NCI-H2081 treated with DMSO at 0.1 percent for 48 hours (cell line): ENCODE measurements at places on chromosomes 12 and 14.

DNA sequence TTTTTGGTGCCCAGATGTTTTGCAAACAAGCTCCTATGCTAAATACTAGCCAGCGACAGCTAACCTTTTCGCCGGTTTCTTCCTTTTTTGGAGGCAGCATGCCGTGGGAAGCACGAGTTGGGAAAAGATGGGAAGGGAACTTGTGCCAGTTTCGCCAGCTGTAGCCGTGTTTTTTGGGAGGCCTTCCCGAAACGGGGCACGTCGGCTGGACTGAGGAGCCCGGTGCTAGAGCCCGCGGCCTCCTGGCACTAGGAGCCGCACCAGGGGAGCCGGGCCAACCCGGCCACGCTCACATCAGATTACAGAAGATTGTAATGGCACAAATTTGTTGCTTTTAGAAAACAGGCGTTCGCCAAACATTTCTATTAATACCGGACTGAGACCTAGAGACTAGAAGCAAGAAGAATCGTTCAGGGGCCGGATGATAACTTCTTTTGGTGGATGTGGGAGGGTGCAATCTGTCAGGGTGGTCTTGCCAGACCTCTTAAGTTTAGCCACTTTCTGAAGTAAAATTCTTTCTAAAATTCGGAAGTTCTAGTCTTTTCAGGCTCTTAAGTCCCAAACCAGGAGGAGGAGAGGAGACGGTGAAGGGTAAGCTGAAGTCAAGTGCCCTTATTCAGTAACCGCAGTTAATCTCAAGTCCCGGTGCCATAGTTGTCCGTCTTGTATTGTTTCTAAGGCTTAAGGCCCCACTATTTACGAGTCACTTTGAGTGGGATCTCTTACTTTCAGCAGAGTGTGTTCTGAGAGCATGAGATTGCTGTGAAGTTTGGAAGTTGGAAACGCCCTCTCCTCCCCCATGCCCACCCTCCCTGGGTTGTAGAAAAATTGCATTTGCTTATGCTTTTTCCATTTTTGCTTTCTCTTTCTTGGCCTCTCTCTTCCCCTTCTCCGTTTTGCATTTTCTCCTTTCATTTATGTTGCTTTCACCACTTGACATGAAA, 1.3 kb downstream of the RASSF3 start:
- DNase-seq, result no peak

DNA sequence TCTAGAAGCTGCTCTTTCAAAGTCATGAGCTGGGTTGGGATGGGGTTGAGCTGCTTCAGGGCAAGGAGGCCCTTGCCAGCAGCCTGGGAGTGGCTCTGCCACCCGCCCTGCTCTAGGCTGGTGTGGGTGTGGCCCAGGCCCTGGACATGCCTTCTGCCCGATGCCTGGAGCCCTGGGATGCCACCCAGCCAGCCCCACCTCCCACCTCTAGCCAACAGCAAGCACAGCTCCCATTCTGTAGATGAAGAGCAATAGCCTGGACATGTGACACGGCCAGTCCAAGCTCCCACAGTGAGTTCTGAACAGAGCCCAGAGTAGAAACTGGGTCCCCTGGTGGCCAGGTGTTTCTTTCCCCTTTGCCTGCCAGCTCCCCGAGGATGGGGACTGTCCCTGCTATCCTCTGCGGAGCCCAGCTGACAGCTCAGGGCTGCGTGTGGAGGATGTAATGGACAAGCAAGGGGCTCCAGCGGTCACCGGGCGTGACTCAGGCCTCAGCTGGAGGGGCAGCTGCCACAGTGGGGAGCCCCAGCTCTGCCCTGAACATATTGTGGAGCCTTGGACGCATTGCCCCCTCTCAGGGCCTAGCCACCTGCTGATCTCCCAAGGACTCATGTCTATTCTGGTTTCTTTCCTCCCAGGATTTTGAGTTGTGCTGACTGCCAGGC, 165.2 kb downstream of the TSPAN9 start:
- DNase-seq, result no peak

DNA sequence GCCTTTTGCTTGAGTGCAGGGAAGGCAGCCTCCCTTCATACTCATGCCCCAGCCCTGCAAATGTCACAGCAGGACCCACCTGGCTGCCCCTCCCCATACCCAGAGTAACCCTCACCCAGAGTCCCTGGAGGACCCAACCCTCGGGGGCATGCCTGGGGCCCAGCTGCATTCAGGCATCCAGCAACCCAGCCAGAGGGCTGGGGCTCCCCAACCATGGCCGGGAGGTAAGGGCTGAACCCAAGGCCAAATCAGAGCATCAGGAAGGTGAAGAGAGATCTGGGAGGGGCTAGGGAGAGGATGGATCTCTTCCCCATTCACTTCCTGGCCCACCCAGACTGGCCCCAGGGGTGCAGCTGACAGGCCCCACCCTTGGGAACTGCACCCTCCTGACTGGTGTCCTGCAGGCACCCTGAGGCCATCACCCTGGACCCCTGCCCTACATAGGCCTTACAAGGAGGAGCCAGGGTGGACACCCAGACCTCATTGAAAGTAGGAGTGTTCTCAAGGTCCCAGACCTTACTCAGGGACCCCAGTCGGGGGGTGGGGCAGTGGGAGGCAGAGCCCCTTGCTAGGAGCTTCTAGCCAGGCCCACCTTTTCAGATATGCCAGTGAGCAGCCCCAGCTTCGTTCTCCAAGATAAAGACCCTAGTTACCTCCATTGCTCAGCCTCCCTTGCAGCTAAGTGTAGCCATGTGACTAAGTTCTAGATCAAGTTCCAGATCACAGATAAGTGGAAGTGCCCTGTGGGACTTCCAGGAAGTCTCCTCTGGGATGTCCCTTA, 849 bp upstream of the PLD4 start:
- DNase-seq, result no peak

DNA sequence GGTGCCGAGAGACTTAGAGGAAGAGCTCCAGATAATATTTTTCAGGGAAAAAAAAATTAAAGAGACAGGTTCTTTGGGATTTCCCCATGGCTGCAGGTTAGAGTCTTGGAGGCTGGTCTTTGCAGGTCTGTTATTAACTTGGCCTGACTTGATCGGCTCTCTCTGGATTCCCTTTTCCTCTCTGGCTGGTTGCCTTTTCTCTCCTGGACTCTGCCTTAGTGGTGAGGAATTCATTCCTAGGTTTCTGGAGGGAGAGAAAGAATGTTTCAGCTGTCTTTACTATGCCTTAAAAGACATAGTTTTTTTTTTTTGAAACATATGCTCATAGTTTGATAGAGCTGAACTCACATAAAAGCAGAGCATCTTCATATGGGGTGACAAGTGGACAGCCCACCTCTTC, 336.3 kb downstream of the BMP4 start:
- DNase-seq, result no peak

GRCh38 chr12:57803319-57803893, 15.1 kb downstream of the AVIL start:
- no peak for DNase-seq

DNA sequence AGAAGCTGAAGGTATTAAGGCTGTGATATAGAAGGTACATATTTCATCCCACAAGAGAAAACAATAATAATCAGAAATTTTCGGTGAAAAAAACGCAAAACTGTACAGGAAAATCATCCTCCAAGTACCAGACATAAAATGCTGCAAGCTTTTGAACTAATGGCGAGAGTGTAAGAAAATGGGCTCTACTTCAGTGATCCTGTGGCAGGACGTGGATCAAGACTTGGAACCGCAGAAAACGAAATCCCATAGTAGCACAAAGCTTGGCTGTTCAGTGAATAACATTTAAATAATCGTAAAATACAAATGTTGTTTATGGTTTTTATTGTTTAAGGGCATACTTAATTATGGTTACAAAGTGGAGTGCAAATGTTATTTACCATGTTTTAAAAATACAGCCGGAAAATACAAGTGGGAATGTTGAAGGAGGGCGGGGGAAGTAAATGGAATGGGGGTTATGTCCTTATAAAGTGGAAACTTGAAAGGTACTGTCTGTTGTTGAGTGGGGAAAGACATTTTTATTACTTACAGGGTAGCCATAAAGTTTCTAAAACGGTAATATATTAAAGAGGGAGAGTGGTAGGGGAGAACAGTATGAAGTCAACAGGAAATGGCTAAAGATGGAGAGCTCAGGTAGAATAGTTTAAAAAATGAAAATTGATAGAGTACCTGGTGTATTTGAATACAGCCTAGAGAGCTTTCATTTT, 1.1 kb downstream of the SMIM10L1 start:
- DNase-seq, result no peak

- DNase-seq, result no peak
Measured at GRCh38 chr14:74936731-74937130, 13.7 kb upstream of the RPS6KL1 start.

GRCh38 chr12:4246116-4246515, 27.4 kb upstream of the CCND2 start:
- no peak for DNase-seq

DNA sequence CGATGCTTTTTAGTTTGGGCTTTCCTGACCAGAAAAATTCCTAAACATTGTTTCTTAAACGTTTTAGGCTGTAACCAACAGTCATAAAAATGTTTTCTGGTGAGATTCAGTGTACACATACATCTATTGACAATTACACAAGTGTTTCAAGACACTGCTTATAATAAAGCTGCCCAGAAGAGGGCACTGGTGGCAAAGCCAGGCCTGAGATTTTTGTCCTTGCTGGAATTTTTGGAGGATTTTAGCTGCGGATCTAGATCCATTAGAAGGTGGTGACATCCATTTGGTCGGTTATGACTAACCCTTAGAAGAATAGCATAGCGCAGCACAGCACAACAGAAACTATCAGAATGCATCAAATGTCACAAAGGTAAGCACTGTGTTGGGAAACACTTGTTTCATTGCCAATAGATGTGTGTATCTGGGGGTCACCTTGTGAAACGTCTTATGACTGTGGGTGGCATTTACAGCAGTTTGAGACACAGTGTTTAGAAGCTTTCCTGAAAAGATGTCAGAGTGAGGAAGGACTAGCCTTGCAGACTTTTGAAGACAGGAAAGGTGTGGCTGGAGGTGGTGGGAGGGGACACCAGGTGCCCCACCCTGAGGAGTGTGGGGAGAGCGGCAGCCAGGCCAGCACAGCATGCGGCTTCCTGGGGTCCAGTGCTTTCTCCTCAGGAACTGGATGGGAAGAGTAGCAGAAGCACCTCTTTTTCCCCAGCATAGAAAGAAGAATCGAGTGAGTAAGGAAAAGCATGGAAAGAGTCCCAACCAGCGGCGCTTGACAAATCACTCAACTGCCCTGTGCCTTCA, 54.7 kb upstream of the FKBP4 start:
- no peak for DNase-seq

DNA sequence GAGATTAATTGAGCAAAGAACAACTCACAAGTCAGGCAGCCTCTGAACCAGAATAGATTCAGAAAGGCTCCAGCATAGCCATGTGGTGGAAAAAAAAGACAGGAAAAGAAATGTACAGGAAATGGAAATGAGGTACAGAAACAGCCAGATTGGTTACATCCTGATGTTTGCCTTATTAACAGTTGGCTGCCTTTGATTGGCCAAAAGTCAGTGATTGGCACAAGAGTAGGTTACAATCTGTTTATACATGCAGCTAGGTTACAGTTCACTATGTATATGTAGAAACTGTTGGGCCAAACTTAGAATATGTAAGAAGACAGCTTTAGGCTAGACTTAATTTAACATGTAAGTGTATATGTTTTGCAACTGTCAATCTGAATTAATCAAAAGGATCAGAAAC, 118.9 kb downstream of the UNC79 start:
- no peak for DNase-seq

DNA sequence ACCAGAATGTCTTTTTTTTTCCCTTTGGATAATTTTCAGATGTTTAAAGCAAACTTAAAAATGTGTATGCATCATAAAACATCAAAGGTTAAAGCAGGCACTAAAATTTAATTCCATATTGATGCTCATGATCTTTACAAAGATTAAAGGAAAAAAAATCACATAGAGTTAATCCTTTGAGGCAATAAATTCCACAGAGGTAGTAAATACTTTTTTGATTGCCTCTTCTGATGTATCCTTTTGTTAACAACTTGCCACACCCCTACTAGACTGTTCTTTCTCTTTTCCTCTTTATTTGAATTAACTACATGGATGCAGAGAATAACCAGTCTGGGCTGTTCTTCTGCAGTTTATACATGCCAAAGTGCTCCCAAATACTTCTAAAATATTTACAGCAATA, 45.2 kb upstream of the KCNJ8 start:
- no peak for DNase-seq

DNA sequence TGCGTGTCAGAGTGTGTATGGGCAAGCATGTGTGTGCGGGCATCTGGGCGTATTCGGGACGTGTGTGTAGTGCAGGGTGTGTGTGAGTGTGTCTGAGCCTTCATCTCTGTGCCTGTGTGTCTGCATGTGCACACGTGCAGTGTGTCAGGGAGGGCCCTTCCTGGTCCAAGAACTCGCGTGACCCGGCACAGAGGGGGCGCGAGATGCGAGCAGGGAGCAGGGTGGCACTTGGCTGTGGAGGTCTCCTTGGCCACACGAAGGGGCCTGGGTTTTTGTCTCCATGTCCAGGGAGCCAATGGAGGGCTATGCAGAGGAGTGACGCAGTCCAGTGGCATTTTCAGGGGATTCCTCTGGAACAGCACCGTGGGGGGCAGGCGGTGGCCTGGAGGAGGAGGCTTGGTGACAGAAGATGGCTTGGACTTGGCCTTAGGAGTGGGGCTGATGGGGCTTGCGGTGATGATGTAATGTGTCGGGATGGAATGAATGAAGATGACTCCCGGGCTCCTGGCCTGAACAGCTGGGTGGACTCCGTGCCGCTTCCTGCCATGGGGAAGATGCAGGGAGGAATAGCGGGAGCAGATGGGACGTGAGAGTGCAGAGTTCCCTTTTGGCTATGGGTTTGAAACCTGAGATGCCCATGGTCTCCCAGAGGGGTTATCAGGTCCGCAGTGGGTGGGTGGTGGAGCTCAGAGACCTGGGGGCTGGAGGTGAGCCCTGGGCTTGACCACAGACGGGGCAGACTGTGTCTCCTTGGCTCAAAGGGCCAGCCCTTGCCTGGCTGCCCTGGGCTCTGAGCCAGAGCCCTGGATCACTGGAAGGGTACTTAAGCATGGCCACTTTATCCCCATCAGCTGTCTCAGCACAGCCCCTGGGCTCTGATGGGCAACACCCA, 208.3 kb downstream of the PHETA1 start:
- DNase-seq, result no peak

GRCh38 chr12:70648831-70649230, 11.6 kb upstream of the PTPRB start:
- no peak for DNase-seq

GRCh38 chr12:105445649-105446048, 115.2 kb downstream of the C12orf75 start:
- no peak for DNase-seq

DNA sequence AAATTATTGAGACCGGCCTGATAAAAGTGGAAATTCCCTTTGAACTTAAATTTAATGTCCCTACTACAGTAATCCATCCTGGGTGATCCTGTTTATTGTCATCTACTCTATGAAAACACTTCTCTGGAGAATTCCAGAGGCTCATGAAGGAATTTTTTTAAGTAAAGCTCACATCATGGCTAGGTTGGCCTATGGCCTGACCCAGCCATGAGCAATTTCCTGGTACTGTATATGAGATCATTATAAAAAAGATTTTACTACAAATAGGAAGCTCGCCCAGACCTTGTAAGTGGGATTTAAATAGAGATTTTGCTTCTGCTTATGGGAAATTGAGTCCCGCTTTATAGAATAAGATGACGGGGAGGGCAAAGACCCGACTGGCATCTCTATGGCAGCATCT, 215.5 kb downstream of the DPF3 start:
- no peak for DNase-seq
